ENCODE measurements at places on chromosomes 13 and 19.

DNA sequence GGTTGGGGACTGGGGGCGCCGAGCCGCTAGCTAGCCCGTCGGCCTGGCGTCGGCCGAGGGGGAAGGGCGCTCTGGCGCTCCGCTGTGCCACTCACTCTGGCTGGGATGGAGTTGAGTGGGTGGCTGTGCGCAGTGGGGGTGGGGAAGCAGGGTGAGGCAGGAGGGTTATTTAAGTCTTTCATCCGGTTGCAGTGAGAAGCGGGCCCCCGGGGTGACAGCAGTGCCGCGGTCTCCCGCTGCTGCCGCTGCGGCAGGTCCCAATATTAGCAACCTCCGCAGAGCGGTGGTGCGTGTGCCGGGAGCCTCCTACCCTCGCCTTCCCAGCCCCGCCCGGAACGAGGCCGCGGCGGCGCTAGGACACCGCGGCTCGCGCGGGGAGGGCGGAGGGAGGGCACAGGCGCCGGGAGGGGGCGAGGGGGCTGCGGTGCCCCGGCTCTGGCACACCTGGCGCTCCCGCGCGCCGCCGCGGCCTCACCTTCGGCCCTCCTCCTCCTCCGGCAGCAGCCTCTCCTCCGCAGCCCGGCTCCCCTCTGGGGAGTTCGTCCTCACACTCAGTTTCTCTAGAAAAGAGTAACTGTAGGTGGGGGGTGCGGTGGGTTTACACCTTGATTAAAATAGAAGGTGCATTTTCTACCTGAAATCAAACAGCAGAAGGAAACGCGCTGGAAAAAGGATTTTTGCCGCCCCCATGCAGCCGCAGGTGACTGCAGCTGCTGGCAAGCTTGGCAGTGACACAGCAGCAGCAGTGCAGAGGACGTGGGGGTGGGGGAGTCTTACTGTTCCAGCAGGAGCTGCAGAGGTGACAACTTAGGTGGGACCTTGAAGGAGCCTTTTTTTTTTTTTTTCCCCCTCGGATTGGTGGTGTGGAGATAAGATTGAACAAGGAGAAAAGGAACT is 4.5 kb downstream of the FGF9 start:
- DNase-seq, result peak; percentile 49

DNA sequence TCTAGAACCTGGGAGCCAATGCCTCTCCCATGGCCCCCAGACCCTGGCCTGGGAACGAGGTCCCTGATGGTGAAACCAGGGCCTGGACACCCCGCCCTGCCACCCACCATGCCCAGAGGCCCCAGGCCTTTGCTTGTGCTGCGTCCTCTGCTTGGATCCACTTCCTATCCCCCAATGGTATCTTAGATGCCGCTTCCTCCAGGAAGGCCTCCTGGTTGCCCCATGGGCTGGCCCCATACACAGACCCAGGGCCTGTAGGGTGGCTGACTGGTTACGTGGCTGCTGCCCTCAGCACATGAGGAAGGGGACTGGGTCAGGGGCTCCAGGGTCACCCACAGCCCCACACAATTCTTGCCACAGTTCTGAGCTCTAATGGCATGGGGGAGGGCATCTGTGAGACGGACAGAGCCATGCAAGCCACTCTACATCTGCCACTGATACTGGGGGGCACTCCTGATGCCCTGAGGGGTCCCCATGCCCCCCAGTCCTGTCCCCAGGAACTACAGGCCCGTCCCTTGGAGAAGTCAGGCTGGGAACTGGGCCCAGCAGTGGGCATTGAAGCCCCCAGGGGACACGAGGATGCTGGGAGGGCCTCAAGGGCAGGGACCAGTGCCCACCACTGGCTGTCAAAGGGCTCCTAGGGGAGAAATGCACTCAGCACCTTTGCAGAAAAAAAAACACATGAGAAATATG is 5.0 kb downstream of the RPL36 start:
- no peak for DNase-seq

- no peak for DNase-seq
These were observed 22.6 kb upstream of the USP12 start for GRCh38 chr13:27194209-27194608.

GRCh38 chr19:16615808-16616207 is 12.2 kb downstream of the MED26 start:
- DNase-seq, result no peak

GRCh38 chr13:99307648-99308339 is 595 bp upstream of the GPR183 start:
- DNase-seq, result no peak

- peak; percentile 89 for DNase-seq
These were observed 1.9 kb upstream of the HNRNPL start for GRCh38 chr19:38851622-38852230.

GRCh38 chr19:35509861-35510625 is 3.4 kb downstream of the DMKN start:
- peak; percentile 55 for DNase-seq

DNA sequence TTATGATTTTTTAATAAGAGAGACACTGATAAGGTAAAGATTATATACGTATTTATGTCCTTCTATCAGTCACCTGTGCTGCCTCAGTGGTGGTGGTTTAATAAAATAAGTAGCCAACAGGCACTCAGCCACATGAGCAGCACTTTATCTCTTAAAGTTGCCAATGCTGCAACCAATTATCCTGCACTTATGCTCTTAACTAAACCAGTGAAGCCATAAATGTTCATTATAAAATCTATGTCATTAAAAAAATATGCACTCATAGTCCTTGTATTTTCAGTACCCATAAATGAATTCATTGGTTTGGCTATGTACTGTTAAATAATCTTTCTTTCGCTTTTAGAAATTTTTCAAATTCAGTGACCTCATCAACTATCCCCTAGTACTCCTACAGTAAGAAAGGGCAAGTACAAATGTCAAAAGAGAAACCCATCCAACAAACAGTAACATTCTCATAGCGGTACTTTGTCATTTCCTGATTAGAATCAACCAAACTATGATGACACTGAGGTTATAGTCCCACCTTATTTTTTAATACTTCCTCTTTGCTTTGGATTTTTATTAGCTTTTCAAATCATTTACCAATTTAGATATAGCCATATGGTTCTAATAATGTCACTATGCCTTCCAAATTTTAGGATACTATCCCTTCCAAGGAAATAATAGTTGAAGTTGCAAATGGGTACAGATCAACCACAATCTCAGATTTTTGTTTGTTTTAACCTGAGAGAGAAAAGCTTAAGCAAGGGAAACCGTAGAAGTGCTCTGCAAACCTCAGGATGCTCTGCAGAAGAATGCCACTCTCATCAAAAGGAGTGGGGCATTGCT is 190.9 kb downstream of the KLF12 start:
- peak; percentile 62 for DNase-seq

DNA sequence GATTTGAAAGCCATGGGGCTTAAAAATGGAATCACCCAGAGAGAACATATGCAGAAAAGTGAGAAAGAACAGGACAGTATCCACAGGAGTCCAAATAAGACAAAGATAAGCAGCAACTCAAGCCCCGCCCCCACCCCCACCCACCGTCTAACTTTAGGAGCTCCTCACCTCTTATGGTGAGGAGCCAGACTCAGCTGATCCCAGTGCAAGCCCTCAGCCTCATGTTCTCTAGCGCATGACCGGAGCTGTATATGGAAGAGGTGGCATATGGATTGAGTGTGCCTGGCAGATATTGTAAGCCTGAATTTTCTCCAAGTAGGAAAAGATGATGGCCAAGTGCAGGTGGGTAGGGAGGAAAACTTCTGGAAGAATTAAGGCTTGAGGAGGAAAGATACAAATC is 36.4 kb upstream of the DCT start:
- DNase-seq, result no peak

- DNase-seq, result no peak
These were observed 102.2 kb upstream of the PEG3 start for GRCh38 chr19:56942756-56943155.

GRCh38 chr19:54325194-54325621 is 12.2 kb upstream of the LILRA5 start:
- DNase-seq, result peak; percentile 68

- no peak for DNase-seq
These were observed 32.2 kb upstream of the TEX29 start for GRCh38 chr13:111288276-111288675.

DNA sequence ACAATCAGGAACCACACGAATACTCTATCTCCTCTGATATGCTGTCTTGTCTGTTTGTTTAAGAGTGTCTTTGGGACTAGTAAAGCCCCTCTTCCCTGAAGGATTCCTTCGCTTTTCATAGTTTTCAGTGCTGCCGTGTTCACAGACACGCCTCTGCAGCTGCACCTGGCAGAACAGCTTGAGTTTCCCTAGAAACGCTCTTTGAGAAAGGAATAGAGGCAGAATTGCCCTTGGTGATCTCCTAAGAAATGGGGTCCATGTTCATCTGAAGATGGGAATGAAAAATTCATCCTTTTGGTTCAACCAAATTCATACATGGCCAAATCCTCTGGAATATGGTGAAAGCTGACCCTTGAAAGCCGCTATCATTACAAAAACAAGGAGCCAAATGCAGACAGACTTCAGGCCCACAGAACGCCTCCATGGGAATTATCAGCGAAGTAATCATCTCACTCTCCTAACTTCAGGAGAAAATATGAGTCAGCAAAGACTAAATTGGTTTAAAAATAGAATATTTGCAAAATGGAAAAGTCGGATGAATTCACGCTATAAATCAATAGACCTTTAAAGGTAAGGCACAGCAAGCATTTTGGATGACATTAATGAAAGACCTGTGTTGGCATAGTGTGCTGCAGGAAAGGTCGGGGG is 5.5 kb downstream of the SACS start:
- no peak for DNase-seq

- DNase-seq, result no peak
These were observed 4.8 kb downstream of the LSR start for GRCh38 chr19:35253316-35254286.

- no peak for DNase-seq
These were observed 929 bp upstream of the TNFSF13B start for GRCh38 chr13:108268466-108269112.

DNA sequence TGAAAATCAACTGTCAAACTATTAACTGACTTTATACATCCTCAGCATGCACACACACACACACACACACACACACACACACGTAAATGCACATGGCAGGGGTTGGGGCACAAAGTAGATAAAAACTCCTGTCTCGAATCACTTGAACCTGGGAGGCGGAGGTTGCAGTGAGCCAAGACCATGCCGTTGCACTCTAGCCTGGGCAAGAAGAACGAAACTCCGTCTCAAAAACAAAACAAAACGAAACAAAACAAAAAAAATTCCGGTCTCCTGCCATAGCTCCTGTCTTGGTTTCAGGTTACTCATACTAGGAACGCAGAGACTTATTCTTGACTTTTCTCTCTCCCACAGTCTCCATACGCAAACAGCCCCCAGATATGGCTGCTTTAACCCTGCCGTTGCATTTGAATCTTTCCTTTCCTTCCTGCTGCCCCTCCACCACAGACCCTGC is 148.9 kb downstream of the SHISA2 start:
- peak; percentile 66 for DNase-seq

DNA sequence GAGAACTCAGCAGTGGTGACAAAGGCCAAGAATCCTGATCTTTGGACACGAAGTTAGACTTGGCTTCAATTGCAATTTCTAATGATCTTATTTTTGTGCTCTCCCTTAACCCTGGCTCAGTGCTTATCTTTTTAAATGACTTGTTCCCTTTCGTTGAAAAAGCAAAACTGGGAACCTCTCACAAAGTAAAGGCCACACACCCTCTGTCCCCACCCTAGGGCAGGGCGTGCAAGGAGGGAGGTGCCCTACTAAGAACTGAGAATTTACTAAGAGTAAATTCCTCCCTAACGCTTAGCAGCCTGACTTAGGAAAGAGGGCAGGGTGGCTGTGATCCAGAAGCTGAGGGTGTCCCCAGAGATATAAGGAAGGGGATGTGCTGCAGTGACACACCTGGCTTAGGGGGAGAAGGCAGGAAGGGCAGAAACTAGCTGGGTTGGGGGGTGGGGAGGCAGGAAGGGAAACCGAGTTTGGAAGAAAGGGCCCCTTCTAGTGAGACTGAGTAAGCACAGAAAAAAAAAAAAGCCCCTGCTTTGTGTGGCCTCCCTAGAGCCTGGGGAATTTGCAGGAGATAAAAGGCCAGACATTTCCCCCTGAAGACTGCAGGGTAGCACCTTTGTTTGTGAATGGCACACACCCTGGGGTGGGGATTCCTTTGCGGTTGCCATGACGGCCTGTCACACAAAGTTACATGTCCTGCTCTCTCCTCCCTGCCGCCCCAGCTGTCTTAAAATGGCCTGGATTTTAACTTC is 435.1 kb downstream of the EFNB2 start:
- DNase-seq, result no peak

- DNase-seq, result peak; percentile 51
These were observed 14.0 kb downstream of the SCGB2B2 start for GRCh38 chr19:34662919-34663318.

GRCh38 chr19:20325151-20325550 is 158.1 kb downstream of the ZNF486 start:
- no peak for DNase-seq

- DNase-seq, result no peak
These were observed 1.5 kb downstream of the PPFIA3 start for GRCh38 chr19:49120868-49121267.

DNA sequence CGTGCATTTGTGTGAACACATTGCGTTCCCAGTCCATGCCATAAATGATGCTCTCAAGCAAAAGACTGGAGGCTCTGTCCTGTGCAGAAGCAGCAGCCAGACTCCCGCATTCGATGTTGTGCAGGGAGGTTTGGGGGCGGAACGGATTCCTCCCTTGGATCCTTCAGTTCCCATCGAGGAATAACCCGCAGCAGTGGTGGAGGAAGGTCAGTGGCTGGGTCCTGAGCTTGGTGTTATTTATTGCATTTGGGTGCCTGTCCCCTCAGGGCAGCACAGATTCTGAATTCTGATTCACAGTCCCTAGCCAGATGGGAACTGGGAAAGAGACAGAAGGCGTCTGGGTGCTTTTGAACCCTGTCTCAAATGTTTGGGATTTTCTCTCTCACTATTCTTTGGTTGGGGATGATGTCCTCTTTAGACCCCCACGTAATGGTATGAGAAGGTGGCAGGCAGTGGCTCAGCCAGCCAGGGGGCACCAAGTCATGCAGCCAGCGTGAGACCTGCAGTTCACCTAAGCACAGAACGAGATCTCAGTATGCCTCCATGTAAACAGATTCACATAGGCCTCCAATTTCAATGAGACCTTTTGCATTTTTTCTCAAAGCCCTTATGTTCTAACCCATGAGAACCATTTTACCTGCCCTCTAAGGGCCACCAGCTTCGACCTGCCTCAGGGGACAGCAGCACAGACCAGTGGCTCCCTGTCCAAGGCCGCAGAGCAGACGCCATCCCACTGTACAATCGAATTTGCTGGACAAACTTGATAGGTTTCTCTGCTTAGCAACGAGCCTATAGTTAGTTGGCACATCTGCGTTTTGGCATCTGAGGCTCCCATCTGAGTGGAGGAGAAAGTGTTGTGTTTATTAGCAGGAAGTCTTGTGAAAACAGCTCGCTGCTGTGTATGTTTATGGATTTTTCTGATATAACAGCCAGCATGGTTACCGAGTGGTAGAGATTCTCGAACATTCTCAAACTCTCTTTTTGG is 17.8 kb downstream of the KCTD15 start:
- DNase-seq, result no peak
